ENCODE measurements at places on chromosomes 12 and 14.
A peak's percentile ranks its signal among the peaks of the same experiment; 100 is the strongest.

DNA sequence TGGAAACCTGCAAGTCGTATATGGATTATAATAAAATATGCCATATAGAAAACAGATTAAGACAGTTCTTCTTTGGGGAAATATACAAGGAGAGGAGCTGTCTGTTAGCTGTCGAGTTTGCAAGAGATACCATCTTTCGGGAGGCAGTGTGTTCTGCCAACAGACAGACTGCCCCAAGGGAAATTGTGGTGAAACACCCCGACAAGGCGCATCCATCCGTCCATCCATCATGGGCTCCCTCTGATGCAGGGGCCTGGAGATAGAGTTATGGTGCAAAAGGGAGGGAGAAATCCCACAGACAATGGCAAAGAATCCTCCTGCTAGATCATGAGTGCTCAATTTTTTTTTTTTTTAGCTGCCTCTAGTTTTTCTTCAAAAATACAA, 156.3 kb downstream of the DPF3 start:
- no peak for DNase-seq

GRCh38 chr12:124160097-124160756, 134.7 kb upstream of the RFLNA start:
- DNase-seq: no peak

DNA sequence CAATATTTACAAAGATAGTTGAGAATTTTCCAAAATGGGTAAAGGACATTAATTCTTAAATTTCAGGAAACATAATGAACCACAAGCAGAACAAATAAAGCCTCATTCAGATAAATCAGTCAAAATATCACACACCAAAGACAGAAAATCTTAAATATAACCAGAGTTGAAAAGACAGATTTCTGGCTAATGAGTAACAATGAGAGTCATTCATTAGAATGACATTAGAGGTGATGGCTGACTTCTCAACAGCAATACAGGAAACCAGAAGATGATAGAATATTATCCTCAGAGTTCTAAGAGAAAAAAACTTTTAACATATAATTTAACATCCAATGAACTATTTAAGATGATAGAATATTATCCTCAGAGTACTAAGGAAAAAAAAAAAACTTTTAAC, 124.2 kb downstream of the DENND5B start:
- DNase-seq: no peak

GRCh38 chr14:98798099-98798498, 473.9 kb downstream of the BCL11B start:
- DNase-seq: no peak

DNA sequence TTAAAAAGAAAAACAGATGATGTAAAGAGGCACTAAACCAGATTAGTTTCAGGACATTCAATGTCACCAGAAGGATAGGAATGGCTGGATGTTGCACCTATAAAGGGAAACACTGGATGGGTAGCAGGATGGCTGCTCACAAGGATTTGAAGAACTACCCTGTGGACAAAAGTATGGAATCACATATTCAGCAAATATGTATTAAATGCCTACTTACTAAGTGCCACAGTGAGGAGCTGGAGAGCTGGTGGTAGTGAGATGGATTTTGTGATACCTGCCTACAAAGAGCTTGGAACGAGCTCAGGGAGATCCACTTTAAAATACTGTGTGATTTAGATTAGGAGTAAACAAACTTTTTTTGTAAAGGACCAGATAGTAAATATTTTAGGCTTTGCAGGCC, 316.2 kb downstream of the PAWR start:
- DNase-seq: no peak

- no peak for DNase-seq
Observed at GRCh38 chr14:58752289-58752688, 114.5 kb downstream of the DACT1 start.

- DNase-seq: no peak
Observed at GRCh38 chr14:97336179-97336578, 539.0 kb downstream of the VRK1 start.

DNA sequence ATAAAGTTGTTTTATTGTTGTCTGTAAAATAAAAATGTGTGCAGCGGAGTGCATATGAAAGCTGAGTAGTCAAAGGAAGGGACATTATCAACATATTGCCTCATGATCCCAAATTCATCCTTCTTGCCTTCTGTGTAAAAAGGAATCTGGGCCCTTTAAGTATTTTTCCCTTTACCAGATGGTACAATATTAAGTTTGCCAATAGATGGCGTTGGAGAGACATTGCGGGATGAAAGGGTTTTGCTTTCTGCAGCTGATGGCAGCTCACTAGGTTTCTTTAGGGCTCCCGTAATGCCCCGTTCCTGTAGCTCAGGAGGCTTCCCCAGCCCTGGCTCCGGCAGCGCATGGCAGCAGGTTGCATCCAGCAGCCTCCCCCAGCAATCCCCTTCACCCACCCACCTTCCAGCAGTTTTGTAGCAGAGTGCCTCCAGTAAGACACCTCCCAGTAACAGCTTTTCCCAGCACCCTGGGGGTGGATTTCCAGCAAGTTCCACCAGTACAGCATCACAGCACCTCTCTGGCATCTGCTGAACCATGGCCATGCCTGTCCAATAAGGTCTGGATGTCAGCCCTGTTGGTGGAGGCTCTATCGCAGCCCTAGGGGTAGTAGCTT, 354.4 kb downstream of the MED13L start:
- DNase-seq: peak; percentile 12

- no peak for DNase-seq
Observed at GRCh38 chr14:76007852-76008251, 22.3 kb downstream of the IFT43 start.

- no peak for DNase-seq
Observed at GRCh38 chr12:90055071-90055470, 346.4 kb upstream of the ATP2B1 start.

DNA sequence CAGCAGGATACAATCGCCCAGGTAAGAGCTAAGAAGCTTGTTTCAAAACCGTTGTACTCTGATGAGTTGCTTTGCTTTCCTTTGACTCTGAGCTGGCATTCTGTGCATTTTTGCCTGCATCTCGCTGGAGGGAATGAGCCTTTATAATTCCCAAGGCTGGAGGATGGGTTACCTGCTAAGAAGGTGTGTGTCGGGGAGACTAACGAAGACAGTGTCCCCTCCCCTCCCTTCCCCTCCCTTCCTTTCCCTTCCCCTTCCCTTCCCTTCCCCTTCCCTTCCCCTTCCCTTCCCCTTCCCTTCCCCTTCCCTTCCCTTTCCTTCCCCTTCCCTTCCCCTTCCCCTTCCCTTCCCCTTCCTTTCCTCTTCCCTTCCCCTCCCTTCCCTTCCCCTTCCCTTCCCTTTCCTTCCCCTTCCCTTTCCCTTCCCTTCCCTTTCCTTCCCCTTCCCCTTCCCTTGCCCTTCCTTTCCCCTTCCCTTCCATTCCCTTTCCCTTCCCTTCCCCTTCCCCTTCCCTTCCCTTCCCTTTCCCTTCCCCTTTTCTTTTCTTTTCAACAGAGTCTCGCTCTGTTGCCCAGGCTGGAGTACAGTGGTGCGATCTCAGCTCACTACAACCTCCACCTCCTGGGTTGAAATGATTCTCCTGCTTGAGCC, 15.4 kb downstream of the C3AR1 start:
- no peak for DNase-seq

DNA sequence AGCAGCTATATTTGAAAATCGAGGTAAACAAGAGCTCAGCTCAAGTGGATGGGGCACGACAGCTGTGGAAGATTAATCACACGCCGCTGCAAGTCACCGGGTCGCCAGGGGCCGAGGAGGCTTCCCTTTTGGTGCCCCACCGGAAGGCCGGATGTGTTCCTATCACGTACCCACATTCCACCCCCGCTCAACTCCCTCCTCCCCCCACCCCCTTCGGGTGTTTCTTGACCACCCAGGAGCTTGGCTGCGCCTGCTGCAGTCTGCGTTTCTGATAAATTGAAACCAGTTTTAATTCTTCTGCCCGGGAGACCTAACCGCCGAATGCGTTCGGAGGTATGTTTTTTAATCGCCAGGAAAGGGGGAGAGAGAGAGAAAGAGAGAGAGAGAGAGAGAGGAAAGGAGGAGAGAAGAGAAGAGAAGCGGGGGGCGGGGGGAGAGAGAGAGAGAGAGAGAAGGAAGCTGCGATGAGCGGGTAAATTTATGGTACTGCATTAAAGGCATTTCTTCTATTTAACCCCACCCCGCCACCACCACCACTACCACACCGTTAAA, 1.8 kb downstream of the SLC8A3 start:
- DNase-seq: peak; percentile 53

DNA sequence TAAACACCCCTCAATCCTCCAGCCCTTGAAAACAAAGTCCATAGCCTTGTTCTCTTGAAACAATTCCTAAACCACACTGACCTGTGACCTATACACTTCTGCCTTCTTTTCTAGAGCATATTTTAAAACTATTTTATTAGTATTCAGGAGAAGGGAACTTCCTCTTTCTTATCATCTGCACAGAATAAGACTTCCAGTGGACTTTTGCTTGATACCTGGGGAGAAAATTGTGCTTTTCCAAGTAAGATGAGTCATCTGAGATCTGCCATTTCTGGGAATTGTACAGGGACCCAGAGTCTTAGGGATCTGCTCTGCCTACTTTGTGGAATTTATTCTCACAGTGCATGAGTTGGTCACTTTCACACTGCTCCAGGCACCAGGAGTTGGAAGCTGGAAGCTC, 10.5 kb upstream of the WNT5B start:
- no peak for DNase-seq

- no peak for DNase-seq
Observed at GRCh38 chr12:27244689-27245488, 803 bp downstream of the STK38L start.

DNA sequence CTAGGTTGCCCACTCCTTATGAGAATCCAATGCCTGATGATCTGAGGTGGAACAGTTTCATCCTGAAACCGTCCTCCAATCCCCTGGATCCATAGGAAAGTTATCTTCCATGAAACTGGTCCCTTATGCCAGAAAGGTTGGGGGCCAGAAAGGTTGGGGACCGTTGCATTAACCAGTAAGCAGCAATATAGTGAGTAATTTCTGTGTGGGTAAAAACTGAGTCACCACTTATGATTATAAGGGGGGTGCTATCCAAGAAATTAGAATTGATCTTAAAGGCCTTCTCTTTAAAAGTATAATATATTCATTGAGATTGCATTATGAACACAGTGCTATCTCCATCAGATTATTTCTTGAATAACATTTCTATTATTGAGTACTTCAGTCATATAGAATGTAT, 97.2 kb downstream of the PCNX1 start:
- DNase-seq: no peak

DNA sequence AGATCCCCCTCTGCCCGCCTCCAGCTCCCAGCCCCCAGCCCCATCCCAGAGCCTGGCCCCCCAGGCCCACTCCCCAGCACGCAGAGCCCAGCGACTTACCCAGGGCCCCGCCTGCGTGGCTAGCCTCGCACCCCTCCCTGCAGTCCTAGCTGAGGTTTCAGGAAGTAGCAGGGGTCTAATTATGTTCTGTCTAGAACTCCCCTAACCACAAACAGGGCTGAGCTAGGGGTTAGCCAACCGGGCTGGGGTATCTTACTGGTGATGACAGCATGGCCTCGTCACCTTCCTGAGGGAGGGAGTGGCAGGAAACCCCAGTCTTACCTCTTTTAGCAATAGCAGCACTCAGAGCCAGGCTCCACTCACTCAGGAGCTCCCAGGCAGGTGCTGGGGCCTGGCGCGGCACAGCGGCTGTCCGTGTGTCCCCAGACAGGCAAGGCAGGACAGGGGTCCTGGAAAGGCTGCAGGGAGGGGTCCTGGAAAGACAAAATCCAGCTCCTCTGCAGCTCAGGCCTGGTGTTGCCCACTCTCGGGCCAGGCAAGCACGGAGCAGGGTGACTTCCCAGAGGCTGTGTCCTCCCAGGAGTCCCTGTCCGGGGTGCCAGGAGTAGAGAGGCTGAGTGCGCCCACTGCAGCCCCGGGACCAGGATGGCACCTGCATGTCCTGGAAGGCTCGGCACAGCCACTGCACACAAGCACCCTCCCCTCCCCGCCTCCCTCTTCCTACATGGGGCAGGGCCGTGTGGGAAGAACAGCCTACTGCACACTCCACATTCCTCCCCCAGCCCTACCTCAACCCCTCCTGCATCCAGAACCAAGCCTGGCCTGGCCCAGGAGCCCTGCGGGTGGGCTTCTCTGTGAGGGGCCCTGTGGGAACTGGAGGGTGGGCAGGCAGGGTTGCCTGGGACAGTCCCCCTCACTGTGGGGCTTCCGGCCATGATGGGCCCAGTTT, at the start of gene GPR132:
Gene GPR132, minus strand, starts transcription at position 151 of the 949 bp plus-strand sequence. CDS start 10,010 bp downstream, outside the sequence.
- peak; percentile 93 for DNase-seq

- no peak for DNase-seq
Observed at GRCh38 chr12:55861396-55861795, 18.7 kb upstream of the MMP19 start.

DNA sequence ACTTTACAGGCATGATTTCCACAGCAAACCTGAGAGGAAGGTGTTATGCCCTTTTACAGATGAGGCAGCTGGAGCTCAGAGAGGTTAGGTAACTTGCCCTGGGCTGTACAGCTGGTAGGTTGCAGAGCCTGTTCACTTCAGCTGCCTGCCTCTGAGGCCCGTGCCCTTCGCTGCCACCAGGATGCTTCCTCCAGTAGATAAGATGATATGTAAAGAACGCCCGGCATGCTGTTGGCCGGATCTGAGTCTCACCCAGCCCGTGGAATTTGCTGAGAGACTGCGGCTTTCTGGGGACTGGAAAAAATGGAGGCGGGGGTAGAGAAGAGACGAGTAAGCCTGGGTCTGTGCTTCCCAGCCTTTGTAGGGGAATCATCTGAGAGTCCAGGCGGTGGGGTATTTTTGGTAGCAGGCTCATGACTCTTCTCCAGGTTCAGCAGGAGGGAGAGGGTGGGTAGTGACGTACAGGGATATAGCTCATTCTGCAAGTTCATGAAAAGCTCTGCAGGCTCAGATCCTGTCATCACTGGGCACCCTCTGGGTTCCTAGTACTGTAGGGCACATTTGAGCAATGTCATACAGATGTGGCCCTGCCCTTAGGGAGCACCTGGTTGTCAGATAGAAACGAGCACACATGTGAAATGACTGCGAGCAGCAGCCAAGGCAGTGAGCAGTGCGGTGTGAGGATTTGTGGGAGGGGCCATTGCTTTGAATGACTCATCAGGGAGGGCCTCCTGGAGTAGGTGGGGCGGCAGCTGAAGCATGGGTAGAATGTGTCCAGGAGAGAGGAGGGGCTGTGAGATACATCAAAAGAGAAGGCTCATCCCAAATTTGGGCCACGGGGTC, 159.4 kb downstream of the TSPAN9 start:
- DNase-seq: peak; percentile 67

DNA sequence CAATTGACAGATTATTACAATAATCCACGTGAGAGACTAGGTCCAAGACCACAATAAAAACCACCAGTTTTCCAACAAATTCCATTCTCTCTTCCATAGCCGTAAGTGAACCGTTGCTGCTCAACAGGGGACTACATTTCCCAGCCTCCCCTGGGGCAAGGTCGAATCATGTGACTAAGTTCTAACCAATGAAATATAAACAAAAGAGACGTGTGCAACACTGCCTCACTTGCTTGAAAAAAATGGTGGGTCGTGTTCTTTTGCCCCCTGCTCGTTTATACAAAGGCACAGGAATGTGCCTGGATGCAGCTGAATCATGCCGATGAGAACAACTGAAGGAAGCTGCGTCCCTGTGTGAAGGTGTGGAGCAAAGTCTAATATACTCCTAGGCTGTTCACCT, 51.1 kb downstream of the HSPB8 start:
- DNase-seq: peak; percentile 9

GRCh38 chr12:121750507-121750955, 38.0 kb downstream of the TMEM120B start:
- DNase-seq: no peak
